Activated naive CD4-positive, alpha-beta T cell treated with Interleukin-2 at 50 U/mL for 16 hours (primary cell): ENCODE measurements at places on chromosomes 12 and 14.

GRCh38 chr12:26346736-26347135 lies 151.4 kb downstream of the SSPN start:
- no peak for DNase-seq

- no peak for DNase-seq
Measured at GRCh38 chr12:80864046-80864735, 73.5 kb downstream of the LIN7A start.

- DNase-seq, result peak; percentile 69
Measured at GRCh38 chr14:77181603-77182437, at the start of gene TMEM63C. TSS of gene TMEM63C (plus strand) at chr14:77181798. CDS start at chr14:77218814, 37,016 bp downstream.

DNA sequence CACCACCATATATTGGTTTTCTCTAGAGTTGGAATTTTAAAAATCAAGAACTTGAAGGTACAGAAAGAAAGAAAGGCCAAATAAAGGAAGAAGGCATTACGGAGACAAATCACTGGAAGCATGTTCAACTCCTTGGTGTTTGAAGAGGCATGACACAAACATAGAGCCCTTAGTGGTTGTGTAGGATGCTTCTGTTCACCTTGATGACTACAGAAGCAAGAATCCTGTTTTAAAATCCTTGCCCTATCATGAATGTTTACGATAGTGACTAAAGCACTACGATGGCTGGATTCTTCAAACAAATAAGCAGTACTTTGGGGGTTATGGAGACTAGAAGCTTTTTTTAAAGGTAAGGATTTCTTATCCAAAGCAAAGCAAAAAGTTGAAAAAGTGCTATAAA lies 10.3 kb upstream of the ISM2 start:
- DNase-seq, result no peak

GRCh38 chr12:111605911-111606766 lies 7.0 kb upstream of the ATXN2 start:
- DNase-seq, result no peak

- DNase-seq, result no peak
Measured at GRCh38 chr12:79388011-79388410, 302.8 kb downstream of the PAWR start.

GRCh38 chr12:127970491-127970890 lies 296.5 kb upstream of the TMEM132C start:
- no peak for DNase-seq

GRCh38 chr12:102956738-102957327 lies 641 bp upstream of the ASCL1 start:
- DNase-seq, result no peak

DNA sequence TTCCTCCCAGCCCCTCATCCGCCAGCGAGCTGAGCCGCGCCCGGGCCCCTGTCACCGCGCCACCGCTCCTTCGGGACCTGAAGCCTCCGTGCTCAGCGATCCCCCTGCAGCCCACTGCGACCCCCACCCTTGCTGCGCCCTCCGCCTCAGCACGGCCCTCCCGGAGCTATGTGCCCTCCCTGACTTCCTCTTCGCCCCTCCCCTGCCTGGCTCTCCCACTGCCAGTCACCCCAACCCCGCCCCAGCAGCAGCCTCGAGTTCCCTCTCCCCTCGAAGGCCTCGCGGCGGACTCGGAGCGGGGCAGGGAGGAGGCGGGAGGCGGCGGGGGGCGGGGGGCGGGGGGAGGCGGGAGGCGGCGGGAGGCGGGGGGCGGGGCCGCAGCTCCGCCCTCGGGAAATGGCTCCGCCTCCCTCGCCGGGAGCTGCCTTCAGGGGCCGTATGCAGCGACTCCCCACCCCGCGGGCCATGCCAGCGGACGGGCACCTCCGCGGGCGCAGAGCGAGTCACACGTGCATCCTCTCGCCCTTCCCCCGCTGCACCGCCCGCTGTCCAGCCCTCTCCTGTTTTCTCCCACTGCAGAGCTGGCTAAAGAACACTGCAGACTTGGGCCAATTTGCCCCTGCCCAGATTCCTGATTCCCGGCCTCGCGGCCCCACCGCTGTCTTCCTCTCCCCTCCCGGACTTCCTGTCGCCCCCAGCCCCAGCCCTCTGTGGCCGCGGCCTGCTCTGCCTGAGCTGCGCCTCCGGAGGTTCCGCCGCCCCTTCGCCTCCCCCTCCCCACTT lies 29.1 kb upstream of the ADIPOR2 start:
- peak; percentile 79 for DNase-seq

DNA sequence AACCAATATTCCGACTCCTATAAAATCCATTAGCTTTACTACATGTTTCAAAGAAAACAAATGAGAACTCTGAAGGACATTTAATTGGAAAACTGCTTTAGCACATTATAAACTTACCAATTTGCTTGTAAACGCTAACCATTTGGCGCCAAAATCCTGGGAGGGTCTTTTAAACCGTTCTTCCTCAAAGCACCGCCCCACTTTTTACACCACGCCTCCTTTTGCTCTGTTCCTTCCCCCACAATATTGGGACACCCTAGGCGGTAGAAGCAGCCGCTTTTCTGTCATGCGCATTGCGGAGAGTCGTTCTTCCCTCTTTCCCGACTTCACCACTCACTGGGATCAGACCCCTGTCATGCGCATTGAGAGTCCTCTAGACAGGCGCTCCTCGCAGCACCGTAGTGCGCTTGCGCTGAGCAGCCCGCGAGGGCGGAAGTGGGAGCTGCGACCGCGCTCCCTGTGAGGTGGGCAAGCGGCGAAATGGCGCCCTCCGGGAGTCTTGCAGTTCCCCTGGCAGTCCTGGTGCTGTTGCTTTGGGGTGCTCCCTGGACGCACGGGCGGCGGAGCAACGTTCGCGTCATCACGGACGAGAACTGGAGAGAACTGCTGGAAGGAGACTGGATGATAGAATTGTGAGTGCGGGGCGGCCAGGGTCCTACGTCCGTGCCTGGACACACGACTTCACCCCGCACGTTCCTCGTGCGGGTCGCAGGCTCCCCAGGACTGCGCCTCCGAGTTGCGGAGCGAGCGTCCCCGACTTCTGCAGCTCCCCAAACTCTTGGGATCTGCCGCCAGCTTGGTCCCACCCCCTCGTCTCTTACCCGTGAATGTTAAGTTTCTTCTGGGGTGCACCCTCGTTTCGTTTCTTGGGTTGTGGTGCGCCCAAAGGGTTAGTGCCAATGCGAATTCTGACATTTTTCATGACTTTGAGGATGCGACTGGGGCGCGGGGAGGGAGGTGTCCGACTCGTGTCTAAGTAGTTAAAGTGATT lies at the start of gene TMX1:
TMX1 (plus strand) TSS at position 435 of the 991 bp plus-strand sequence; CDS start at position 481, 46 bp downstream.
- peak; percentile 87 for DNase-seq

DNA sequence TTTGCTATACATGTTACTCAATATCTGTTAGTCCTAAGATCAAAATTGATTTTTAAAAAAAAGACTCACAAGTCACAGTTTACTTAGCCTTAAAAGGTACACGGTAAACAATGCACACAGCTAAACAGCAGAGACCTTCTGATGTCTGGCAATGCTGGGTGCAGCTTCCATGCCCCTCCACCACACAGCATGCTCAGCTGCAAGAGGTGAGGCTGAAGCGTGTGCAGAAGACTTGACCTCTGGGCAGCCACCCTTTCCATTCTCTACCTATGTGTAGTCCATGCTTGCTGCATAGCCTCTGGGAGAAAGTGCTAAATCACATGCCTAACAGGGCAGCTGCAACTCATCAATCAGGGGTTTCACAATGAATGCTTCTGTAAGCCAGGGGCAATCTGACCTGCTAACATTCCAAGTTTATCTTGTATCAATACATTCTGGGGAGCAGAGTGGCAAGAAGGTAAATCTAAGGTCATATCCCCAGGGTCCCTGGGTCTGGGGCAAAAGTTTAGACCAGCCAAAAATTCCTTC lies 44.5 kb upstream of the AMN1 start:
- DNase-seq, result no peak

GRCh38 chr12:81758421-81759189 lies 545 bp downstream of the PPFIA2 start:
- no peak for DNase-seq

DNA sequence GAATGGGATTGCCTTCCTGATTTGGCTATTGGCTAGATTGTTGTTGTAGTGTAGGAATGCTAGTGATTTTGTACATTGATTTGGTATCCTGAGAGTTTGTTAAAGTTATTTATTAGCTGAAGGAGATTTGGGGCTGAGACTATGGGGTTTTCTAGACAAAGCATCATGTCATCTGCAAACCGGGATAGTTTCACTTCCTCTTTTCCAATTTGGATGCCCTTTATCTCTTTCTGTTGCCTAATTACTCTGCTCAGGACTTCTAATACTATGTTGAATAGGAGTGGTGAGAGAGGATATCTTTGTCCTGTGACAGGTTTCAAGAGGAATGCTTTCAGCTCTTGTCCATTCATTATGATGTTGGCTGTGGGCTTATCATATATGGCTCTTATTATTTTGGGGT lies 265.7 kb upstream of the MGAT4C start:
- DNase-seq, result no peak
